ENCODE measurements at places on chromosomes 2 and 18.

DNA sequence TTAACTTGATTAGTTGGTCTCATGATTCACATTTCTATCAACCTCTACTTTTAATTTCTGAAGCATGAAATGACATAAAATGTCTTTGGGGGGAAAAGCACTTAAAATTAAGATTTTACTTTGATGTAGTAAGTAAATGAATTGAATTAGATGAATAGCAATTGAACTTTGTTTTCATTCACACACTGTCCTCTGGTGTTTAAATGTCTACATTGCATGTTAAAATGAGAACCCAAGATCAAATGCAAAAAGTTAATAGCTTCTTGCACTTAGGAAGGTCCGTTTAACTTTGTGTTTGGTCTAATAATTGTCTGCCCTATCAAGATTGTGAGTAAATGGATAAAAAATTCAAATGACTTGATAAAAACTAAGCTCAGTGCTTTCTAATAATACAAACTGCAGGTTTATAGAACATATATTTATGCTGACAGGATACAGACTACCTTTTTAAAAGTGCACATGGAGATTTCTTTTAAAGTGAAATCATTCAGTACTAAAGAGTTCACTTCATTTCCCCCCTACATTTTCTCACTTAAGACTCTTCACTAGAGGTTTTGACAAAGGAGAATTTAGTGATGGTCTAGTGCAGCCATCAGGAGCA, 156.2 kb upstream of the NABP1 start:
- DNase-seq, result no peak

GRCh38 chr2:7437716-7438632, 520.8 kb downstream of the RNF144A start:
- DNase-seq, result no peak

DNA sequence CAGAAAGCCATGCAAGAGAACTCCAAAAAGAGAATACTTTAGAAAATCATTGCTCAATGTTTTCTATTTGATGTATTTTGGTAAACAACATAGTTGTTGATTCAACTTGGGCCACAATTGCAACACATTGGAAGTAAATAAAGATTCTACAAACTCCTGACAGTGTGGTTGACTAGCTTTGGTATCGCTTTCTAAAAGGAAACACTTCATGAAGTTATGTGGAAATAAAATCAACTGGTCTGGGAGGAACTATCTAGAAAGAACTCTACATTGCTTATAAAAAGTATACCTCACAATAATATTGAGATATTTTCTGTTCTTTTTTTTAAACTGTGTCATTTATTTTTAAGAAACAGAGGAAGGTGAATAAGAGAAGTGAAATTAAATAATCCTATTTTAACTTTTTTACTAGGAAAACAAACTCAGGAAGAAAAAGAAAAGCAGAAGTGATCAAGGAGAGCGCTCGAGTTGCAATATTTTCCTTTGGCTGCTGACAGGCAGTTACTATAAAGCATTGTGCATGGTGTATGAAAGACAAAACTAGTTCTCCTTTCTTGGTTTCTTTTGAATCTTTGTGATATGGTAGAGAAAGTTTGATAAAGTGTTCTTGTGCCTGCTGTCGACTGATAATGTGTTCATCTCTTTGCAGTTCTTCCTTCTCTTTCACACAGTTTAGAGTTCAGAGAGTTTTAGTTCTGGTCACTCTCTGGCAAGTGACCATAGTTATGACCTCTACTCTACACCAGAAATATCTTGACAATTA, 3.0 kb downstream of the DHRS9 start:
- DNase-seq, result no peak

DNA sequence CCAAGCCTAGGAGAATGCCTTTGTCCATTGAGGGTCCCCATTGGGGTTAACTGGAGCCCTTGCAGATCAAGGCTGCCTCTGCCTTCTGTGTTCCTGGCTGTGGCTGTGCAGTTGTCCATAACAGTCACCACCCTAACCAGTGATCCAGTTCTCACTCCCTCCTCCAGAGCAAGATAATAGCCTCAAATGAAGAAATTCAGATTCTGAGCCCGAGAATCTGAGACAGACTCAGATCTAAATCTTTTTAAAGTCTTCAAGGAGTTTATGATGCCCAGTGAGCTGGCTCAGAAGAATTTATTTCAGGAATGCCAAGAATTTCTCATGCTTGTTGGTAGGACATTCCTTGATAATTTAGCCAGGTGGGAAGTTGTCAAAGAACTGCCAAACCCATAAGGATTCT, 44.3 kb upstream of the RAB6C start:
- no peak for DNase-seq

- DNase-seq, result no peak
Observed at GRCh38 chr2:160064916-160065315, 2.5 kb upstream of the PLA2R1 start.

DNA sequence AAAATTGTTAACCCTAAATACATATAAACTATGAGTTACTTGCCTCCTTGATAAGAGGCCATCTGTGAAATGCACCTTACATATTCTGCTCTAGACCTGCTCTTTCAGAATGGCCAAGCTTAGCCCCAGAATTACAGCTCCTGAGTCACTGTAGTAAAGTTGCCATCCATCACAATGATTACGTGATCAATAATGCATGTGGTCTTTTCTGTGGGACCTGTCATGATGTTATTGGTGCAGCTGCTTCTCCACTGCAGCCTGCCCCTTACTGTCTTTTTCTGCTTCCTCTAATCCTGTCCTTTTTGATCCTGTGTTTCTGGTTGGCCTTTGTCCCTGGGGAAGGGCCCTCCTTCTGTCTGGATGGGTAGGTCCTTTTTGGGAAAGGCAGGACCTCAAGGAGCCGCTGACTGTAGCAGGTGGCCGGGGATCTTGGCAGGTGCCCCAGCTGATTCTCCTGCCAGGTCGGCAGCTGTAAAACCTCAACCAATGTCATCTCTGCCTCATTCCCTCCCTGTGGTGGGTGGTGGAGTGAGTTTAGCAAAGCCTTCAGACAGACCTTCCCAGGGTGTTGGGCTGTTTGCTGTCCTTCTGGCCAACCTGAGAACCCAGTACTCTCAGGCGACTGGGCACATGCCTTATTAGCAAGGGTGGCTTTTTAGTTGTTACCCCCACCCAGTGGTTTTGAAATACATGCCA, 126.2 kb upstream of the EML6 start:
- no peak for DNase-seq

- DNase-seq, result no peak
Observed at GRCh38 chr2:41709702-41710599, 337.9 kb upstream of the PKDCC start.

All from activated CD4-positive, alpha-beta T cell treated with anti-CD3 and anti-CD28 coated beads, Interleukin-2, amount 50 U/mL, for 24 hours (primary cell).